ENCODE measurements at places on chromosomes 5 and 9. TPM values are rescaled to one million over a fixed set of nuclear protein-coding genes. Genes with fewer than 3 reads are reported as not detected.

Gene PPP1R26
- 26.3 TPM for total RNA-seq

Gene TMEM215
- not detected for total RNA-seq

Gene BTNL8
- total RNA-seq, result not detected

Gene C9orf153
- total RNA-seq, result not detected

Gene DNAJC18
- total RNA-seq, result 4.5 TPM

Gene SH3TC2
- total RNA-seq, result 2.3 TPM

Gene TRAPPC13
- 18.3 TPM for total RNA-seq

Gene CDH6
- total RNA-seq, result 34.9 TPM

Gene PAEP
- not detected for total RNA-seq

Gene IFNK
- not detected for total RNA-seq

Gene PCDH1
- 17.4 TPM for total RNA-seq

Gene CCDC180
- 0.29 TPM for total RNA-seq

Gene POU5F2
- 0.07 TPM for total RNA-seq

Gene SLC22A4
- 0.75 TPM for total RNA-seq

Gene SPATA6L
- total RNA-seq, result 1.7 TPM

Gene NRARP
- 2.2 TPM for total RNA-seq

Gene AFAP1L1
- 17.2 TPM for total RNA-seq

Gene C5orf58
- not detected for total RNA-seq

Gene FNIP1
- 15.6 TPM for total RNA-seq

Gene TMC1
- not detected for total RNA-seq

Gene PTGDS
- not detected for total RNA-seq

Gene SLC1A1
- total RNA-seq, result 32.1 TPM

DNA sequence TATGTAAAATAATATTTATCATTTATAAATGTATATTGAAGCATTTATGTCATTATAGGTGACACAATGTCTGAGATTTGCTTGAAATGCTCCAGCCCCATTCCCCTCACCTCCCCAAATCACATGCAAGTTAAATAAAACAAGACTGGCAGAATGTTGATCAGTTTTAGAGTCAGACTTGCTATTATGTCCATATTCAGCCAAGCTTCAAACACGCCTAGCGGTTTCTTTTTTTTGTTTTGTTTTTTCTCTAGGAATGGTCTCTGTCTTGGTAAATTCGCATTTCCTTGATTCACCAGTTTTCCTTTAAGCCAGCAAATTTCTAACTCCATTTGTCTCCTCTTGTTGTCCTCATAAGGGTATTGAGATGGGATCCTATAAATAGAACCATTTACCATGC lies 153.0 kb upstream of the HMHB1 start:
- no peak for DNase-seq

DNA sequence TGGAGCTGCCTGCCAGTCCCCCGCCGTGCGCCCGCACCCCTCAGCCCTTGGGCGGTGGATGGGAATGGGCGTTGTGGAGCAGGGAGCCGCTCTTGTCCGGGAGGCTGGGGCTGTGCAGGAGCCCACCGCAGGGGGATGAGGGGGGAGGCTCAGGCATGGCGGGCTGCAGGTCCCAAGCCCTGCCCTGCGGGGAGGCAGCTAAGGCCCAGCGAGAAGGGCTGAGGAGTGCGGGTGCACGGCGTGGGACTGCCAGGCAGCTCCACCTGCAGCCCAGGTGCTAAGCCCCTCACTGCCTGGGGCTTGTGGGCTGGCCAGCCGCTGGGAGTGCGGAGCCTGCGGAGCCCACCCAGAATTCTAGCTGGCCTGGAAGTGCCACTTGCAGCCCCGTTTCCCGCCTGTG lies 991.7 kb upstream of the ARRDC3 start:
- no peak for DNase-seq

GRCh38 chr9:75788006-75788634 lies 102.4 kb upstream of the PCSK5 start:
- no peak for DNase-seq

DNA sequence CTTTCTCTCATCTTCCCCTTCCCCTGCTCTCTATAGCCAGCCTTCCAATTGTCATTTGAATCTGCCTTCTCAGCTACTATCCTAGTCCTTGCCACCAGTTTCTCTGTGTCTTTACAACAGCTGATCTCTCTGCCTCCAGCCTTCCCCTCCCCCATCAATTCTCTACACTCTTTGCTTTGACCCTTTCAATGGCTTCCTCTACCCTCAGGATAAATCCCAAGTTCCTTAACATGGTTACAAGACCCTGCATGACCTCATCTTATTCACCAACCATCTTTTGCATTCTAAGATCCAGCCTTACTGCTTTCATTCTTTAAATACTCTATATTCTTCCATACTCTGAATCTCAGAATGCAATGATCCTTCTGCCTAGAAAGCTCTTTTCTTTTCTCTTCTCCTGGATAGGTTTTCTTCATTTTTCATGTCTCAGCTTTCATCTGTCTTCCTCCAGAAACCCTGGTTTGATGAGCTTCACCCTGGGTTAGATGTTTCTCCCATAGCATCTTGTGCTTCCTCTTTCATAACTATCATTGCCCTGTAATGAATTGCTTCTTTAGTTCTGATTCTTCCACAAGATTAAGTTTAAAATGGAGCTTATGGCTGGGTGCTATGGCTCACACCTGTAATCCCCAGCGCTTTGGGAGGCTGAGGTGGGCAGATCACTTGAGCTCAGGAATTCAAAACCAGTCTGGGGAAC lies 58.6 kb upstream of the ZSWIM6 start:
- no peak for DNase-seq

DNA sequence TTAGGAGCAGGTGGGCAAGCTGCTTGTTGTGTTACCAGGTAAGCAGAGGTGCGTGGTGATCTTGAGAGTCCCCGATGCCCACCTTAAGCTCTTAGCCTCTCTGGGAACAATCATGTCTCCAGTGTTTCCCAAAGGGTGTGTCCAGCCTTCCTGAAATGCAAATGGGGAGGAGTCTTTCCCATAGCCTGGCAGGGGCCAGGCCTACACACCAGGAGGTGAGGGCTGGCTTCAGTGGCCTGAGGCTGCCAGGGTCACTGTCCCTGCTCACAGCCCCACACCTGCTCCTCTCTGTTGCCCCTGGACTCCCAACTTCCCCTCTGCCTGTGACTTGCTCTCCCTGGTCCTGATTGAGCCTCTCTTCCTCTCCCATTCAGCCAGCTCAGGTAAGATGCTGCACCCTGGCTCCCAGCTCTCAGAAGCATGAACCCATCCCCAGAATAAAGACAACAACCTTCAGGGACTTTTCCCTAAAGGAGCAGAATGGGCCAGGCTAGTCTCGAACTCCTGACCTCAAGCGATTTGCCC lies 65.7 kb upstream of the PHYKPL start:
- no peak for DNase-seq

DNA sequence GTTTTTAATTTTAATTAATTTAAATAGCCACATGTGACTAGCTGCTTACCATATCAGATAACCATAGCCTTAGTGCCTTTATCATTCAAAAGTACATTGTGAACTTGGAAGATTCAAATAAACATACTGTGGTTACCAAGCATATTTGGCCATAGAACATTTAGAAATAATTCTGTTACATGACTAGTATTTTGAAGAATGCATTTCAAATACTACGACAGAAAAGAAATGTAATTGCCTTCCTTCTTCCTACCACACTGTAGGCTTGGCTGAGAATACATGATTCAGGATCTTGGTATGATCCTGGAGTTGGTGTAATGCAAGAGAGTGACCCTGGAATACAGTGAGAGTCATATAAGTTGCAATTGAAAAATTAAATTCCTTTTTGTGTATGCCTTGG lies 109.7 kb upstream of the PCA3 start:
- no peak for DNase-seq

GRCh38 chr9:96006296-96006879 lies 130.9 kb downstream of the ERCC6L2 start:
- no peak for DNase-seq

- no peak for DNase-seq
Observed at GRCh38 chr5:170846416-170846815, 15.4 kb upstream of the RANBP17 start.

GRCh38 chr5:124990723-124991122 lies 244.3 kb upstream of the ZNF608 start:
- DNase-seq, result no peak

DNA sequence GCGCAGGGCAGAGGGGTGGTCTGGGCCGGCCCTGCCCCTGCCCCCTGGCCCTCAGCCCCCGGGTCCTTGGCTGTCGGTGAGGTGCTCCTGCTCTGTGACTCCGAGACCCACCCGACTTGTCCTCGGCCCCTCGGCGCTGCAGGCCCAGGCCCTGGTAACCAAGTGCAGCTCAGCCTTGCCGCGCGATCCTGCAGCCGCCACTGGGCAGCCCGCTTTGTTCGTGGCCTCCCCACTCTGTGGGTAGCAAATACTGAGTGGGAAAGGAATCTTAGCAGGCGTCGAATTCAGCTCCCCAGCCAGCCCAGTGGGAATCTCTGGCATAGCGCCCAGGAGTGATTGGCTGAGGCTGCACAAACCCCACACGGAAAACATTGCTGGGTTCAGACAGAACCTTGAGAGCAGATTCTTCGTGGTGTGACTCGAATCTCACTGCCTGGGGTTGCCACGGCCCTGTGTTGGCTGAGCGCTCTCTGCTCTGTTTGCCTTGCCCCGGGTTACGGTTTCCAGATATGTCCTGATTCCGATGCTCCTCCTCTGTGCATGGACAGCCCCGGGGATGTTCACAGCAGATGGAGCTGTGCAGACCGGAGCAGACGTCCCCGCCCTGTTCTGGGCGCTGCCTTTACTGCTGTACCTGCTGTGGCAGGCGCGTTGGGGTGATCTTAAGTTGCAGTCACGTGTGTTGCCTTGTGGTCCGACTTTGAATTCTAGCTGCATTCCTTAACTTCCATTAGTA lies 13.4 kb upstream of the EXOC3 start:
- no peak for DNase-seq

GRCh38 chr9:127049581-127049980 lies 72.9 kb downstream of the ANGPTL2 start:
- no peak for DNase-seq

GRCh38 chr5:159552751-159553150 lies 222.5 kb upstream of the IL12B start:
- DNase-seq, result no peak

- no peak for DNase-seq
Observed at GRCh38 chr5:77935506-77936364, 159.6 kb upstream of the TBCA start.

DNA sequence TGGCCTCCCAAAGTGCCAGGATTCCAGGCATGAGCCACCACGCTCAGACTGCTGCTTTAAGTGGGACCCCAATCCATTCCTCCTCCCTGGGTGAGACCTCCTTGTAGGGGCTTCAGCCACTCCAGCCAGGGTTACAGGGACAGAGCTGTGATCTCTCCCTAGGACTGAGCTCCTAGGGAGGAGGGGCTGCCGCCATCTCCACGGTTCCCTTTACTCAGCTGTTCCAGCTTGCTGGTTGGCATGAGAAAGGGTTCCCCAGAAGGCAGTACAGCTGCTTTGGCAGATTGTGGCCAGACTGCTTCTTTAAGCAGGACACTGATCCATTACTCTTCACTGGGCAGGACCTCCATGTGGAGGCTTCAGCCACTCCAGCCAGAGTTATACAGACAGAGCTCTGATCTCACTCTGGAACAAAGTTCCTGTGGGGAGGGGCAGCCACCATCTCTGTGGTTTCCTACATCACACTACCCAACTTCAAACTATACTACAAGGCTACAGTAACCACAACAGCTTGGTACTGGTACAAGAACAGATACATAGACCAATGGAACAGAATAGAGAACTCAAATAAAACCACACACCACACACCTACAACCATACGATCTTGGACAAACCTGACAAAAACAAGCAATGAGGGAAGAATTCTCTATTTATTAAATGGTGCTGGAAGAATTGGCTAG lies 7.2 kb downstream of the INSL6 start:
- no peak for DNase-seq

GRCh38 chr5:109705596-109705995 lies 15.9 kb downstream of the MAN2A1 start:
- no peak for DNase-seq

GRCh38 chr5:40124367-40124766 lies 555.3 kb upstream of the PTGER4 start:
- DNase-seq, result no peak

- no peak for DNase-seq
Observed at GRCh38 chr5:164336906-164337305, 831.5 kb downstream of the MAT2B start.

DNA sequence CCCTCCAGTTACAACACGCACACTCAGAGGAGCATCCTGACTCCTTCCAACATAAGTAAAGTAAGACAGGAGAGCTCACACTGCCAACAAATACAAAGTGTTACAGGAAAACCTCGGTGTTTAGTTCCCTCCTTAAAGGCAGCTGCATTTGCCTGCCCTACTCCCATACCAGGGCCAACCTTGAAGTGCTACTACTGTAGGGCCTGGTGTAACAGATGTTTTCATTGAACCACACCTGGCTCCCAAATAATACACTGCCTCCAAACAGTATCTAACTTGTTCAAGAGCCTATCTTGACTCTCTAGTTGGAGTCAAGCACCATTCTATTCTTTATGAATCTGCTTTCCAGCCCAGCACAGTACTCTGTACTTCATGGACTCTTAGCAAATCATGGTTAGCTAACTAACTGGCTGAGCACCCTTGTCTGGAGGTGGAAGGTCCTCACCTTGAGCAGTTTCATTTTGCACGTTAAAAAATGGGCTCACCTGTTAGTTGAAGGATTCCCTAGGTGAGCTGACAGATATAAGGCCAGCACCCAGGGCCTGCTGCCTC lies 34.6 kb downstream of the TTC39B start:
- DNase-seq, result no peak

GRCh38 chr5:143836161-143836725 lies 24.3 kb downstream of the HMHB1 start:
- DNase-seq, result no peak

DNA sequence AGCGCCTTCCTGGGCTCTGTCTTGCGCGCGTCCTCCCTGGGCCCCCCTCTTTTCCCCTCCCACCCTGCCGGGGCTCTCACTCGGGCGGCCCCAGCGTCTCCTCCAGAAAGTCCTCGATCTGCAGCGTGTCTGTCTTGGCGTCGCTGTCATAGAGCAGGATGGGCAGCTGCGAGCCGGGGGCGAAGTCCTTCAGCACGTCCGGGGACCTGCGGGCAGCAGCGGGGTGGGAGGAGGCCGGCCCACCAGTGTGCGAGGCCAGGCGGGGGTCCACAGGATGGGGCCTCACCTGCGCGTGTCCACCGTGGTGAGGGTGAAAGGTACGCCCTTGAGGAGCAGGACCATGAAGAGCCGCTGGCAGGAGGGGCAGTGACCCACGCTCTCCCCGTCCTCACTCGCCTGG lies 1.0 kb downstream of the CLIC3 start:
- DNase-seq, result no peak

GRCh38 chr5:38809388-38810359 lies 36.1 kb upstream of the OSMR start:
- peak; percentile 52 for DNase-seq
